ENCODE measurements at places on chromosomes 1 and 21. TPM values are rescaled to one million over a fixed set of nuclear protein-coding genes. Genes with fewer than 3 reads are reported as not detected.
A peak's percentile ranks its signal among the peaks of the same experiment; 100 is the strongest.

GRCh38 chr1:224859651-224860050, 69.8 kb upstream of the DNAH14 start:
- DNase-seq: no peak

- no peak for DNase-seq
These were observed 4.5 kb upstream of the LRRC52 start for GRCh38 chr1:165539306-165539705.

Gene GPR3
- total RNA-seq: 5.8 TPM

DNA sequence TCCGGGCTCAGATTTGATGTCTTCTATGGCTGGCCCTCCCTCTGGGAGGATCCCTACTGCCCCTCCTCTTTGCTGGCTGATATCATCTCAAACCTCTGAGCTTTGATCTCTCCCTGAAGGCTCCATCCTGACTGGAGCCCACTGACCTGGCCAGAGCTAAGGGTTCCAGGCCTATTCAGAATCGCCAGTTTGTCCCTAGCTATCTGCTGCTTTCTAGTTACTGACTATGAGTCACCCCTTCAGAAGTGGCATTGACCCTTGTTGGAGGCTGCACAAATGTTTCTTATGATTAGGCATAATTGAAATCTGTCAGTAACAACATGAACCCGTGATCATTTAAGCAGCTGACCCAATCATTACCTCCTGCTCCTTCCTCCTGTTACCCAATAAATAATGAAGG, 87.1 kb downstream of the ABCA4 start:
- no peak for DNase-seq

- DNase-seq: peak; percentile 97
These were observed 4.5 kb downstream of the HDGF start for GRCh38 chr1:156746728-156747631.

GRCh38 chr1:208203848-208204609, 40.2 kb downstream of the PLXNA2 start:
- no peak for DNase-seq

DNA sequence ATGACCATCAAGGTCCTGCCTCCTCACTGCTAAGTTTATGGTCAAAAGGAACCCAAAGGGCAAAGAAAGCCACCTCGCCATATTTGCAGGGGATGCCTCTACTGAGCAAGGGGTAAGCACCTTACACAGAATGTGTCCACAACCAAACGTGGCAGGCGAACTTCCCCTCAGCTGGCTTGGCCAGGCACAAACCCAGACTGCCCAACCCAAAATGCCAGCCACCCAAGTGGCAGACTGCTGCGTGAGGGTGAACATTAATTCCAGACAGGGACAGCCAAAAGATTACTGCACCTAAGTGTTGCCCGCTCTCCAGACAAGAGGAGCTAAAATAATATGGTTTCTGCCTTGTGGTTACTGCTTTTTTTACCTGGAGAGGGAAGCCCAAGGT, 16.0 kb downstream of the ZNF697 start:
- no peak for DNase-seq

DNA sequence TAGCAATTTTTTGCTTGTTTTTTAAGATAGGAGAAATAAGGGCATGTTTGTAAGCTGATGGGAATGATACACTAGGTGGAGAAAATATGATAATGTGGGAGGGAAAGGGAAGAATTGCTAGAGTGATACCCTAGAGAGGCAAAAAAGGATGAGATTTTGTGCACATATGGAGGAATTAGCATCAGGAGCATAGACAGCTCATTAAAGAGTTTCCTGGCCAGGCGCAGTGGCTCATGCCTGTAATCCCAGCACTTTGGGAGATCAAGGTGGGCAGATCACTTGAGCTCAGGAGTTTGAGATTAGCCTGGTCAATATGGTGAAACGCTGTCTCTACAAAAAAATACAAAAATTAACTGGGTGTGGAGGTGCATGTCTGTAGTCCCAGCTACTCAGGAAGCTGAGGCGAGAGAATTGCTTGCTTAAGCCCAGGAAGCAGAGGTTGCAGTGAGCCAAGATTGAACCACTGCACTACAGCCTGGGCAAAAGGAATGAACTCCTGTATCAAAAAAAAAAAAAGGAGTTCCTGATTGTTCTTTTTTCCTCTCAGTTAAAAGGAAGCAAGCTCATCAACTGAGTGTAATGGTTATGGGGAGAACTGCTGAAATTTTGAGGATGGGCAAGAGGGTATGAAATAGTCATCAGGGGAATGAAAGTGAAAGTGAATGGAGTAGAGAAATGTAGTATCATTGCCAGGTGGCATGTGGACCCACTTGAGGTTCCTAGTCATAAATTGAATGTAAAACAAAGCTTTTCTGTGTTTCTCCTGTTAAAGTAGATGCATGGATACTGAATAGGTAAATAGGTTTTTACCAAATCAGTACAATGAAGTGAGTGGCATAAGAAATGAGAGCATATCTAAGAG, 35.5 kb downstream of the SH3GLB1 start:
- DNase-seq: no peak

- peak; percentile 79 for DNase-seq
These were observed 78.2 kb upstream of the TARDBP start for GRCh38 chr1:10934150-10934818.

GRCh38 chr21:45982092-45982757, 655 bp downstream of the COL6A1 start:
- peak; percentile 87 for DNase-seq

Gene KMO
- 0.14 TPM for total RNA-seq

Gene NUAK2
- total RNA-seq: 9.2 TPM

- DNase-seq: no peak
These were observed 861.1 kb upstream of the ADAMTS5 start for GRCh38 chr21:27827972-27828371.

DNA sequence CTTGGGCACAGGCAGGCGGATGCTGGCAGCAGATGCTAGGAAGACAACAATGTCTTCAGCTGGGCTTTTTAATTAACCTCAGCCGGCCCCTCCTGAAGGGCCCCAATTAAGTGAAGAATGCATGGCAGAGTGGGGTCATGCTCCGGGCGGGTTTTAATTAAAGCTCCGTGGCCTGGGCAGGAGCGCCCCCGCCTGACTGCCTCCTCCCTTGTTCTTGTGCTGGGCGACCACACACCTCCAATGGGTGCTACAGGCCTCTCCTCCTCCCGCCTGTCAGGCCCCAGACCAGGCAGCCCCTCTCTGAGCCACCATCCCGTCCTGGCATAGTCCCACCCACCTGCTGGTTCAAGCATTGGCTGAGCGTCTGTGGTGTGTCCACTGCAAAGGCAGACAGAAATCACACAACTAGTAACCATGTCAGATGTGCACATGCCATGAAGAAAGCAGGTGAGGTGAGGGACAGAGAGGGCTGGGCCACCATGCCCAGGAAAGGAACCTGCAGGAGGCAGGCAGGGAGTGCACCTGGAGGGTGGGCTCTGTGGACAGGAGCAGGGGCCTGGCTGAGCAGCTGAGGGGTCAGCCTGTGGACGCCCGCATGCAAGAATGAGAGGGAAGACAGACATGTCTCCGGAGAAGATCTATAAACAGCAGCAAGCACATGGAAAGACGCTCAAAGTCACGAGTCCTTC, 8.5 kb upstream of the ARF1 start:
- DNase-seq: peak; percentile 89

GRCh38 chr1:119874186-119874585, 22.1 kb downstream of the ADAM30 start:
- no peak for DNase-seq

Gene PRAMEF1
- not detected for total RNA-seq

GRCh38 chr1:116259663-116260062, 113.4 kb upstream of the ATP1A1 start:
- no peak for DNase-seq

DNA sequence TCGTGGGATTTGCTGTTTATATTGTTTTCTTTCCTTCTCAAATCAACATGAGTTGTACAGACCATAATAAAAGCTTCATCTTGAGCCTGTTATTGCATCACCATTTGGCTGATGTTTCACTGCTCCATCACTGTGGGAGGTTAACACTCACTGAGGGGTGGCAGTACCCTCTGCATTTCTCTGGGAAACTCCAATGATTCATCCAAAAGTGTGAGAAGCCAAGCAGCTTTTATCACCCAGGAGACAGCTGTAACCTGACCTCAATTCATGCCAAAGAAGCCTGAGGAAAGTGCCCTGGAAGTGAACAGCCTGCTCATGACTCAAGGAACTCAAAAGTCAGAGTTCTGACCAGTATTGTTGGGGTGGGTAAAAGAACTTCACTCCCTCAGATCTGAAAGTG, 84.1 kb downstream of the GPR88 start:
- peak; percentile 8 for DNase-seq

GRCh38 chr1:38686167-38686926, 173.2 kb downstream of the RRAGC start:
- DNase-seq: no peak

DNA sequence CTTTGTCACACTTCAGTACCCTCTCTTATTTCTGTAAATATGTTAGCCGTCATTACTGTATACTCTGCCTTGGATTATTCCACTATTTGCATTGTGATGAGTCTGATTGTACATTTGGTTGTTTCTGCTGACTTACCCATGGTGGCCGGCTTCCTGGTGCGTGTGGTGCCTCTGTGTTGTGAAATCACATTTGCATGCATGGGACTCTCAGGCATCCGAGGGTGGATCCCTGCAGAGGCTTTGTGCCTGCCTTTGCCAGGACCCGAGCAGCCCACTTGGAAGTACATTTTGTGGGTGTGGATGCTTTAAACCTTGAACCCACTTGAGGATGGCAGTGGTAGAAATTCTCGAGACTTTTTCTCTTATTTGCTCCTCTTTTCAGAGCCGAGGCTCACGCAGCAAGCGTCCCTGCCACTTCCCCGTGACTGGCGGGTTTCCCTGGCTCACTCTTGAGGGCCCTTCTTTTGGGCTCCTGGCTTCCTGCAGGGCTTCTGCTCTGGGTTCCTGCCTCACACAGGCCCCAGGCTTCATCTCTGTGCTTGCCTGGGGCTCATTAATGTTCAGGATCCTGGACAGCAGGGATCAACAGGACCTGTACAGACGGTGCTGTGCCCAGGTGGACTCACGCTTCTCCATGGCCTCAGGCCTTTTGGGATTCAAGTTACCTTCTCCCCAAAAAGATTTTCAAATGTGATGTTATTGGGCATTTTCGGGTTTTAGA, 36.6 kb downstream of the POFUT2 start:
- peak; percentile 20 for DNase-seq

GRCh38 chr21:43911015-43911934, 46.3 kb downstream of the AGPAT3 start:
- DNase-seq: peak; percentile 32

Gene NMNAT2
- 5.2 TPM for total RNA-seq

Gene RGS16
- 29.1 TPM for total RNA-seq

DNA sequence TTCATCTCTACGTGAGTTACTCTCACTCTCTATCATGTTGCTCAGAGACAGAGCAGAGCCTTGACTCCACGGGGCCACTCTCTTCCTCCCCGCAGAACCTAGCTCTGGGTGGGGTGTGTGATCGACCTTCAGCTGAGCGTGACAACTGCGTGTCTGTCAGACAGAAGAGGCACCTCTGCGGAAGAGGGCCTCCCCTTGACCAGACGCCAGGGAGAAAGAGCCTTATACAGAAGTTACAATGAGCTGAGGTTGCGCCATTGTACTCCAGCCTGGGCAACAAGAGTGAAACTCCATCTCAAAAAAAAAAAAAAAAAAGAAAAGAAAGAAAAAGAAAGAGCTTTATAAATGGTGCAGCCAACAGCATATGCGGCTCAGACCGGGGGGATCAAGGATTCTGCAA, 22.9 kb downstream of the SYT2 start:
- DNase-seq: no peak

DNA sequence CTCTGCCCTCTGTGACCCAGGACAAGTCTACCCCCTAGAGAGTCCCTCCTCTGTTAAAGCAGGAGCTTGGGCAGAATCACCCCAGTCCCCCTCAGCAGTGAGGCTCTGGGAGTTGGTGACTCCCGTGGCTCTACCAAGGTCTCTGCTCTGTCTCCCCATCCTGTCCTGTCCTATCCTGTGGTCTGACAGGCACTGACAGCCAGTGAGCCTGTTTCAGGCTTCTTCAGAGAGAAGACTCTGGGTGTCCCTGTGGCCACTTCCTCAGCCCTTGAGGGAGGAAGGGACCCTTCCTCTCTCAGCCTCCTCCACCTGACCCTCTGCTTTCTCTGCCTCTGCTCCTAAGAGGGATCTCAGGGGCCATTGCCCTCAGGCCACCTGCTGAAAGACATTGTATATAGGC, 148.7 kb downstream of the FCRL5 start:
- no peak for DNase-seq

- DNase-seq: no peak
These were observed 253.3 kb upstream of the VAMP3 start for GRCh38 chr1:7517611-7518330.

- DNase-seq: no peak
These were observed 38.0 kb upstream of the SRP9 start for GRCh38 chr1:225739542-225740107.

Gene LEFTY2
- 971 TPM for total RNA-seq

DNA sequence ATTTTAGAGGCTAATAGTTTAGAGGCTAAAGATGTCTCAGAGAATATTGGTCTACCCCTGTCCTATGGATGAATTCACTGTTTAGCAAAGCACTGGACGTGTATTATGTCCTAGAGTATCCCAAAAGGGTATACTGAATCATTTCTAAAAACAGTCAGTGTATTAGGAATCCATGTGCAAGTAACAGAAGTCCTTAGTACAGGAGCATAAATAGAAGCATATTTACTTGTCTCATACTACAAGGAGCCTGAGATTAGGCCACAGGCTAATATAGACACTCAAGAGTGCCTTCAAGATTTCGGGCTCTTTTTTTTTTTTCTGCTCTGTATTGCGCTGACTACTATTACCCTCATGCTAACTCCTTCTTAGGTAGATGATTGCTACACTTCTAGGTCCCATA, 518.9 kb downstream of the USP25 start:
- DNase-seq: no peak

- DNase-seq: no peak
These were observed 37.9 kb downstream of the TGFB2 start for GRCh38 chr1:218383051-218383450.

GRCh38 chr1:100362821-100363466, 10.6 kb downstream of the CDC14A start:
- peak; percentile 12 for DNase-seq

DNA sequence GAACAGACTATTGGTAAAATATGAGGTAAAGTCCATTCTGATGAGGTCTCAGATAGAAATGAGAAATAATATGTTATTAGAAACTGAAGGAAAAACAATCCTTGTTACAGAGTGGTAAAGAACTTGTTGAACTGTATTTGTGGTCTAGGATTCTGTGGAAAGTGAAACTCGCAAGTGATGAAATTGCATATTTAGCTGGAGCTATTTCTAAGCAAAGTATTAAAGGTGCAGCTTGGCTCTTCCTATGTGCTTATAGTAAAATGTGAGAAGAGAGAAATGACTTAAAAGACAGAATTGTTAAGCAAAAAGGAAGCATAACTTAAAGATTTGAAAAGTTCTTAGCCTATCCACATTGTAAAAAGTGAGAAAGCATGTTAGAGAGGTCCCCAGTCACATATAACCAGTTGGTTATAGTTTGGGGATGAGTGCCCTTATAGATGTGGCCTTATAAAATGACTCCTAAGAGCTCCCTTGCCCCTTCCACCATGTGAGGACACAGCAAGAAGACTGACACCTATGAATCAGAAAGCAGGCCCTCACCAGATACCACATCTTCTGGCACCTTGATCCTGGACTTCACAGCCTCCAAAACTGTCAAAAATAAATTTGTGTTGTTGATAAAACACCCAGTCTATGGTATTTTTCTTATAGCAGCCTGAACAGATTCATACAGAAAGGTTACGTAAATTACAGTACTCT, 24.8 kb downstream of the PHTF1 start:
- DNase-seq: no peak
